ENCODE measurements at places on chromosomes 16 and 17.

DNA sequence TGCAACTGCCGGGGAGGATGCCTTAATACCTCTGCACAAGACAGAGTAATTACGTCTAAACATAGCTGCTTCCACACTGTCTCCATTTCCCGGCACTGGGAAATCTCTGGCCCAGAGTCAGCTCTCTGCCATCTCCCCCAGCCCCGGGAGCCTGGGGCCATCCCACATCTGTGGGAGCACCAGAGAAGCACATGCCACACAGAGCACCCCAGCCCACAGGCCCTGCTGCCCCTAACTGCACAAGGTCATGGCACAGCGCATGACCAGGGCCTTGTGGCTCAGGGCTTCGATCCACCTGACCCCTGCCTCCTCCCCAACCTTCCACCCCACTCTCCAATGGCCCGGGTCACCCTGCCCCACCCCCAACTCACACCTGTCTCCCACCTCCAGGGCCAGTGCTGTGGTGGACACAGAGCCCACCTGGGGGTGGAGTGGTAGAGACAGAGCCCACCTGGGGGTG lies 36.6 kb upstream of the RBFOX3 start:
- no peak for DNase-seq

DNA sequence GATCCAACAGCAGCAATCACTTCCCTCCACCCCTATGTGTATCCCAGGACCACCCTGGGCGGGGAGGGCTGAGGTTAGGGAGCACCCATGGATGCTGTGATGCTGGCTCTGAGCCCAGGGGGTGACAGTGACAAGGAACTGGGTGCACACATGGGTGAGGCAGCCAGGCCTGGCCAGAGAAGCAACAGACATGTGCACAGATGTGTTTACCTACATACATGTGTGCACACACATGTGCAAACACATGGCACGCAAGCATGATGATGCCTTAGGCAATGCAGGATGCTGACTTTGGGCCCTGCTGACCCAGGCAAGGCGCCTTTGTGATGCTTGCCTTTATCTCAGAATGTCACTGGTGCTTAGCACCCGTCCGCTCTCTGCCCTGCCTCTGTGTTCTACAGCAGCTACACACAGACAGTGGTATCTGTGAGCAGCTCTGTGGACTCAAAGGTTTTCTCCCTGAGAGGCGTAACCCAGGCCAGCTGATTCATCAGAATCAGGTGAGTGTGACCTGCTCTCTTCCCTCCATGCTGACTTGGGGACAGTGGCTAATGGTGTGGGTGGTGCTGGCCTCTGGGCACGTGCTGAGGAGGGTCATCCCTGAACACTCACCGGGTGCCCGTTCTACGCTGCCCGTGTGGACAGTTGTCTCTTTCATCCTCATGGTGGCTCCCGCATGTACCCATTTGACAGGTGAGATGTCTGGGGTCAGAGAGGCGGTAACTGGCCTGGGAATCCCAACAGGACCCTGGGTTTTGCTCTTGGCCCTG lies 38.5 kb upstream of the KSR1 start:
- no peak for DNase-seq

DNA sequence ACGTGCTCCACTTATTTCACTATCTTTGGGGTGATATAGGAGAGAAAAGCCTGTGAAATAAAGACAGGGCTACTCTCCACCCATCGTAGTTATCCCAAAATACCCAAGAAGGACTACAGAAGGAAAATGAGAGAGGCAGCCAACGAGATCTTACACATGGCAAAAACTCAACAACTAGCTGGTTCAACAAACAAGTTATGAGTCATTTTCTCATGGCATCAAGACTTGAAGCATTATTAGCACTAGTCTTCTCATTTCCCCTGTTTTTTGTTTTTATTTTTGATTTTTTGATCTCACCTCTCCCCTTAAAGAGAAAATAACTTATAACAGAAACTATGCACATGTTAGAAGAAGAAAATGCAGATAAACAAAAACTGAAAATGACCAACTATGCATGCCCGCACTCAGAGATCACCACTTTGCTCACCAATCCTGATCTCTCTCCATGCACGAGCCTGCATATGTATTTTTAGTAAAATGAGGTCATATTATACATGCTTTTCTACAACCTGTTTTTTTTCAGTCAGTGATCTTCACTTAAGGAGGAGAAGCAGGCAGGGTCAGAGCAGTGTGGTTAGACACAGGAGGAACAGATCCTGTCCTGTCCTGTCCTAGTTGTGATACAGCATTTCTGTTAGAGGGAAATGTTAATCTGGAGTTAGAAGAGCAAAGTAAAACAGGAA lies 22.8 kb downstream of the FAM117A start:
- DNase-seq, result no peak

GRCh38 chr16:2231016-2231931 lies 5.0 kb upstream of the DNASE1L2 start:
- no peak for DNase-seq

GRCh38 chr16:1193825-1194581 lies 31.1 kb downstream of the TPSG1 start:
- DNase-seq, result no peak

All from Panc1 (cell line).